Cerebellum (tissue), 4 donors: ENCODE measurements at places on chromosomes 5 and 9.

- DNase-seq: no peak
These were observed 10.0 kb downstream of the RXRA start for GRCh38 chr9:134336228-134336627.

DNA sequence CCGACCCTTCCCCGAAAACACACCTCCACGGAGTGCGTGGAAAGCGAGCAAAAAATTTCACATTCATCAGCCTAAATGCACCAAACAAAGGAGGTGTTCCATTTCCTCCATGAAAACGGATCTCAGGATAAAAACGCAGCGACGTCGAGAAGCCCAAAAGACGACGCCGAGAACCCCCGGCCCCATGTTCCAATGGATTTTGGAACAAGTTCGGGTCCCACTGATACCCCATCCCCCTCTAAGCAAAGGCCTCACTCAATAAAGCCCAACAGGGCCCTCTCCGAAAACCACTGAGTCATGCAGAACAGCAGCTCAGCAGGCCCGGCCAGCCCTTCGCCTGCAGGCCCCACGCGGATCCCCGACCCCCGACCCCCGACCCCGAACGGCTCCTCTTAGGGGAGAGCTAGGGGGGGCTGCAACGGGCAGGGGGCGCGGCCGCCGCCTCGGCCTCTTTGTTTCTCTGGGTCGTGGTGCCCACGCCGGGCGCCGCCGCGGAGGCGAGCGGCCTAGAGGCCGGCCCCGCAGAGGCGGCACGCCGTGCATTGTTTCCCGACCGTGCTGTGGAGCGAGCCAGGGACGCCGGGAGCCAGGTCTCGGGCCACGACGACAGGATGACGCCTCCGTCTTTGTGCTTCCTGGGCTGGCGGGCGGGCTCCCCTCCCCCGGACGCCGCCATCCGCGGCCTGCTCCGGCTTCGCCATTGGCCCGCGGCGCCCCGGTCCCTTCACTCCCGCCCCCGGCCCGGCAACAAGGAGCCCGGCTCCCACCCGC lies 915 bp downstream of the ZFAND5 start:
- peak; percentile 57 for DNase-seq

- DNase-seq: peak; percentile 69
These were observed 243.6 kb downstream of the AUH start for GRCh38 chr9:91117959-91118703.

GRCh38 chr9:135009051-135009560 lies 78.4 kb upstream of the OLFM1 start:
- DNase-seq: no peak

- DNase-seq: no peak
These were observed 443.4 kb downstream of the KDM4C start for GRCh38 chr9:7201196-7201595.

GRCh38 chr5:75466006-75466716 lies 45.3 kb downstream of the CERT1 start:
- no peak for DNase-seq

DNA sequence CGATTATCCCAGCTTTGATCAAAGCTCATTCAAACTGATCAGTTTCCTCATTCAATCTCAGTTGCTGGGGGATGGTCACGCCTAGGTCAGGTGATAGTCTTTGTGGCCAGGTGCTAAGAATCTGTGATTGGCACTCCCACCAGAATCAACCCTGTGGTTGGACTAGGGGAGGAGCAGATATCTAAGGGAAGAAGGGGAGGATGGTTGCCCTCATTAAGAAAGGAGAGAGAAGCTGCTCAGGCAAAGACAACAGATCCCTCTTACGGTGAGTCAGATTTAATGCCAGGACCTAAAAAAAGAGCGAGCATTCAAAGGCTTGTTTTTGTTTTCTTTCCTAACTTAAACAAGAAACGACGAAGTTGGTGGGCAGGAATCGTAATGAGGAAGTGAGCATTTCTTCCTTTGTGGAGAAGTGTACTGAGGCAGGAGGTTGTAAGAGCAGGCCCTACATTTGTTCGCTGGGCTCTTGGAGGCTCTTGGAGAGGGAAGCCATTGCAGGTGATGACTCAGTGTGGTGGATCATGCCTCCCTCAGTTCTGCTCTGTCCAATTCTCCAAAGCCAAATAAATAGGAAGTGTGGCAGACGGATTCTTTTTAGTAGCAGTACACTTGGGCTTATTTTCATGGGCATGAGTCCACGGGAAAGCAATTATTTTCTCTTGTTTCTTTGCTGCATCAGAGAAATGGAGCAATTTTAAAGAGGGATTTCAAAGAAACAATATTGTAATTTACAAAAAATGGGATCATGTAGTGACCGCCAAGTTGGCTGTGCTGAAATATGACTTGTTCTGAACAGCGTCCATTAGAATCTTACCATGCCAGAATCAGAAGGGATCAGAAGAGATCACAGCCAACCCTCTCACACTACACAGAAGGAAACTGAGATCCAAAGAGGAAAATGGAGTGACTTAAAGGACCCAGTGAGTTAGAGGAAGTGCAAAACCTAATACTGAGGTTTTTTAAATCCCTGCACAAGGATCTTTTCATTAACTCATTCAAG lies 18.7 kb upstream of the TGFBR1 start:
- DNase-seq: peak; percentile 19

DNA sequence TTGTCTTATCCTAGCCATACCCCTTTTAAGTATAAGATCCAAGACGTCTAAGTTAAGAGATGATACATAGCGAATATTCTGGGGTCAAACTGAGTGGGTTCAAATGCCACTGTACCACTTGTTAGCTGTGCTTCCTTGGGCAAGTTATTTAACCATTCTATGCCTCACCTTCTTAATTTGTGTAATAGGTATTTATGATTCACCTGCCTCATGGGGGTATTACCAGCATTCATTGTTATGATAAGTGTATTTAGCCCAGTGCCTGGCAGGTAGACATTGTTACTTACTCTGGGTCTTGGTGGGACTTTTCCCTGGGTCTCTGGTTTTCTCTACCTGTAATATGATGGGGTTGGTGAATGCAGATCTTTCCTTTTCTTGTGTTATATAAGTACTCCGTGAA lies 3.8 kb downstream of the LARP1 start:
- DNase-seq: no peak

DNA sequence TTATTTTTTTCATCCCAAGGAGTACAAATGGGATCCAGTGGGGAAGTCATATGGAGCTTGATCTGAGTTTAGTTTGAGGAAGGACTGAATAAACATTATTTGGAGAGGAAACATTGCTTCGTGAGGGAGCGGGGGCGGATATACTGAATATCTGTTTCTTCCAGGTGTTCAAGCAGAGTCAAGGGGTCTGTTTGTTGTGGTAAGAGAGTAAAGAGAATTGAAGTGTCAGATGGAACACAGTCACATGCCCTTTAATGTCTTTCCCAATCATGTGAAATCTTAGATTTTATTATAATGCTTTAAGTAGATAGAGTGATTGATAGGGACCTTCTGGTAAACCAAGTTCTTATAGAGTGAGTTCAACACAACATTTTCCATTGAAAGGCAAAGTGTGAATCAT lies 33.7 kb downstream of the DDX46 start:
- DNase-seq: no peak

- DNase-seq: no peak
These were observed 30.4 kb downstream of the HMGCR start for GRCh38 chr5:75367401-75367800.

GRCh38 chr5:60698336-60698735 lies 1.6 kb downstream of the DEPDC1B start:
- DNase-seq: no peak

GRCh38 chr9:77384406-77384805 lies 207.1 kb downstream of the VPS13A start:
- DNase-seq: no peak

- DNase-seq: no peak
These were observed 53.0 kb downstream of the TSSK1B start for GRCh38 chr5:113381791-113382190.

GRCh38 chr5:38758774-38759600 lies 86.8 kb upstream of the OSMR start:
- no peak for DNase-seq

DNA sequence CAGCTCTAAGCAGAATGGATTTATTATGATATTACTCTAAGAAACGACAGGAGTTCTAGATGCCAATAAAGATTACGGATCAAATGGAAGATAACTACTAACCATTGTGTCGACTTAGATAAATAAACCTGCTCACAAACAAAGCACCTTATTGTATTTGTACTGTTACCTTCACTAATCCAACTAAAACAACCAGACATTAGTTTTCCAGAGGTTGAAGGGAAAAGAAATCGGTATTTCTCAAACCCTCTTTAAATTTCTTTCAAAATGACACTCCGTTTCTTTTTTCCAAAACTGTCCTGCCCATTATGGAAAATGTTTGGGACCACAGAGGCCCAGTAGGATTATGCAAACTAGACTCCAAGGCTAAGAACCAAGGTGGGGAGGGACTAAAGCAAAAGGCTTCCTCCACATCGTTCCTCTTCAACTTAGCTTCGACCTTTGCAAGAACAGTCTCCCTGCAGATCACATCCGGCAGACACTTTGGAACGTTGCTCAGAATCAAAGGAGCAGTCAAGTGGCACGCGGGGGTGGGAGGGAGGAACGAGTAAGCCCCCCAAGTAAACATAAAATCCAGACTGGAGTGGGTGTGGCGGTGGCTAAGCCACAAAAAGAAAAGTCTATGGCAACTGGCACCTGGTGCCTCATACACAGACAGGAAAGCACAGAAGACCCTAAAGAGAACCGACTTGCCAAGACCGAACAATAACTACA lies 2.7 kb downstream of the MLLT3 start:
- no peak for DNase-seq

- DNase-seq: no peak
These were observed 54.1 kb downstream of the FER start for GRCh38 chr5:108801776-108802175.

DNA sequence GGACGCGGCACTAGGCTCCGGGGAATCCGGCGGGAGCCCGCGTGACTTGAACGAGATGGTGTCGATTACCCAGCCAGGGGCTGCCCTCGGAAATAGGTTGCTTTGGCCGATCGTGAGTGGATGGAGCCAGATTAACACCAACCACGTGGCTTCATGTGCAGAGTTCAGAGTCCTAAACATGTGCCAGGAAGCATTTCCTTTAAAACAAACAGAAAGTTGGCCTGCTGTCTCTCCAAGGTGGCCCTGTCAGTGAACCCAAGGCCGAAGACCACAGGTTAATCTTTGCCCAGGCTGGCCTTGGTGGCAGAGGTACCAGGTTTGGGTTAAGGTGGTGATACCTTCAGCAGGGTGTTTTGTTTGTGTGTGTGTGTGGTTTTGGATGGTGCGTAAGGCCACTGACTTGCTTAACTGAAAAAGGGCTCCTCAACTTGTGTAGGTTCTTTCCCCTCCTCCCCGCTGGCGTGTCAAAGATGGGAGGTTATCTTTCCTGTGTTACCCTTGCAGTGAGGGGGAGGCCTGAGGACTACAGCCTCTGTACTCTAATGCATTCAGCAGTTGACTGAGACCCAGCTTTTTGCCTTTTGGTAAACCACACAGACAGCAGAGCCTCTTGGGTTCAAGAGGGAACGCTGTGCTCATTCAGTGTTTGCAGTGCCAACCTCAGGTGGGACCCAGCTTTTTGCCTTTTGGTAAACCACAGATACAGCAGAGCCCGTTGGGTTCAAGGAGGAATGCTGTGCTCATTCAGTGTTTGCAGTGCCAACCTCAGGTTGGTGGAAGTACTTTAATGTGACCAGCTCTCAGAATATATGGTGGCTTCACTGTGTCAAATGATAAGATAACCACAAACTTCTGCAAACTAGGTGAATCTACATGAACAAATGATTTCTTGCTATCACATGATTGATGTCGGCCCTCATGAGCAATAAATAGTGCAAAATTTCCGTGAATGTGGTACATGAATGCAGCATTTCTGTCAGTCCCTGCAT lies 1.4 kb downstream of the IQGAP2 start:
- DNase-seq: no peak

DNA sequence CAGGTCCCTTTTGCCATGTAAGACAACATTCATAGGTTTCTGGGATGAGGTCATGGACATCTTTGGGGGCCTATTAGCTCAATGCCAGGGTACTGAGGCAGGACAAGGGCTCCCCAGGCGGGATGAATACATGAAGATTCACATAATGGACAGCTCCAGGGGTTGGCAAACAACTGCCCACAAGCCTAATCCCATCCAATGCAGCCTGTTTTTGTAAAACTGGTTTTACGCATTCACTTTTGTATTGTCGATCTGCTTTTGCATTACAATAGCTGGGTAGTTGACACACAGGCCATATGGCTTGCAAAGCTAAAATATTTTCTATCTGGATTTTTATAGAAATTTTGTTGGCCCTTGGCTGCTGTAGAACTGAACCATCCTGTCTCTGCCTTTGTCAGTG lies 248.5 kb upstream of the PANK3 start:
- no peak for DNase-seq

DNA sequence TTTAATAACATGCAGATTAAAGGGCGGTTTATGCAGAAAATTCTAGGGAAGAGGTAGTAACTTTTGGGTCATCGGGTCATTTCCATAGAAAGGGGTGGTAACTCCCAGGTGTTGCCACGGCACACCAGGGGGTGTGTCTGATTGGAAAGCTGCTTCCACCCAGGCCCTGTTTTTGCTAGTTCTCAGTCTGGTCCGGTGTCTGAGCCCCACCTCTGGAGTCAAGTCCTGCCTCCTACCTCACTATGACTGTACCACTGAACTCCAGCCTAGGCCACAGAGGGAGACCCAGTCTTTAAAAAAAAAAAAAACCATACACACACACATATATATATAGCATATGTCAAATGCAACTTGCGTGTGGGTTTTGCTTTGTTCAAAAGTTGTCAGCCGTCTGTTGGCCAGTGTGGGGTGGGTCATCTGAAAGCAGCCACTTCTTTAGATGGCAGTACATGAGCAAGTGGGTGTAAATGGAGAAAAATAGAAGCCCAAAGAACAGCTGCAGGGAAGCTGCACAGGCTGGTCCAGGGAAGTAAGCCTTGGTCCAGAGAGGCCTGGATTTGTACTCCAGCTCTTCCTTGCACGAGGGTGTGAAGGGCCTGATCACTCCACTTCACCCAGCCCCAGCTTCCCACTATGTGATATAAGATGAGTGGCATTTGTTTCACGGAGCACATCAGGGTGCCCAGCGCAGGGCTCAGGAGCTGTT lies 110.7 kb upstream of the SPRY4 start:
- DNase-seq: no peak

DNA sequence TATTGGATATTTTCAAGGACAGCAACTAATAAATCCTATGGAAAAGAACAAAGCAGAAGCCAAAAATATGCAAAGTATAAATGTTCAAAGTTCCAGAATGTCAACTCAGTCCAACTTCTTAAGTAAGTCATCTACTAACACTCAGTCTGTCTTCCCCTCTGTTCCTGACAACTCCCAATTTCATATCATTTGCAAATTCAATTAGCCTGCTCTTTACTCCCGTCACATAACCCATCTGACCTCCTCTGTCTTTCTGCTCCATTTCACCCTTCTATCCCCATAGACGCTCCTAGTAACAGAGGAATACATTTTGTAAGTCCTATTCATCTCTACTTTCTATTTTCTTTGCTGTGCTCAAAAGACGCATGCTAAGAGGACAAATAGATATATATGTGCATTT lies 659.8 kb upstream of the MEF2C start:
- DNase-seq: no peak

DNA sequence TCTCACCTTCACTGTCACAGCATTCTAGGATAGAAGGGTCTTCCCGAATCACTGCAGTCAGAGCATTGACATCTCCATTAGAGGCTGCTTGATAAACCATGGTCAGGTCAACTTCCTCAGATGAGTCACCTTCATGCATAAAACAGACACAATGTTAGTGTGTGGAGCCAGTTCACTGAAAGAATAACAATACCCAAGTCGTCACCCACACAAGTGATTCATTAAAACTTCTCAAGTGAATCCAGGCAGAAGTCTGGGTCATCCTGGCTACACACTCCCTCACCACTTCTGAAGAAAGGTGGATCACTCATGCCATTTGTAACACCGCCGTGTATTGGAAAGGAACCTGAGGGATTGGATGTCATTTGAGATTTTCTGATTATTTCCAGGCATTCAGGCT lies 49.6 kb downstream of the ANKRD55 start:
- no peak for DNase-seq
